ENCODE measurements at places on chromosomes 3 and 15.

DNA sequence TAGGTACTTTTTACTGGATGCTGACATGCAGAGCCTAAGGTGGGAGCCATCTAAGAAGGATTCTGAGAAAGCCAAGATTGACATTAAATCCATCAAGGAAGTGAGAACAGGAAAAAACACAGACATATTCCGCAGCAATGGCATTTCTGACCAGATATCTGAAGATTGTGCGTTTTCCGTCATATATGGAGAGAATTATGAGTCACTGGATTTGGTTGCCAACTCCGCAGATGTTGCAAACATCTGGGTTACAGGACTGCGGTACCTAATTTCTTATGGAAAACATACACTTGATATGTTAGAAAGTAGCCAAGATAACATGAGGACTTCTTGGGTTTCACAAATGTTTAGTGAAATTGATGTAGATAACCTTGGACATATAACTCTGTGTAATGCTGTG is 125.1 kb downstream of the PLCL2 start:
- no peak for DNase-seq

GRCh38 chr15:75891895-75892294 is 11.8 kb upstream of the FBXO22 start:
- no peak for DNase-seq

- peak; percentile 42 for DNase-seq
Observed at GRCh38 chr3:17412950-17413530, 329.4 kb downstream of the TBC1D5 start.

GRCh38 chr3:120081719-120082118 is 12.5 kb downstream of the GSK3B start:
- DNase-seq, result no peak

DNA sequence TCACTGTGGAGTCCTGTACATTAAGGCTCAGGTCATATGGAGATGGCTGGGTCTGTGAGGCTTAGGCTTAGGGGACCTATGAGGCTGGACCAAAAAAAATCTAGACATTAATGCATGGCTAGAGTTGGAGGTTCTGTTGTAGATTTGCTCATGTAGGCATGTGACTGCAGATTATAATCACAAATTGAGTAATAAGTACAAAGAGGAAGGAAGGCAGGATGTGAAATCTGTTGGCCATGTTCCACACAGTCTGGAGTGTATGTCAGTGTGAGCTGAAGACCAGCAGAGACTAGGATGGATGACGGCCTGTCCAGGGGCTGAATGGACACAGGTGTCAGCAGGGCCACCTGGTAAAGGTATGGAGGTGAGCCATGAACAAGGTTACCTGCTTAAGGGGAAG is at the start of gene ST3GAL6:
Gene ST3GAL6 (plus strand): TSS at position 265 of the 400 bp plus-strand sequence. CDS start 5,101 bp downstream, outside the sequence.
- no peak for DNase-seq

- DNase-seq, result no peak
Observed at GRCh38 chr3:51673181-51673801, 2.2 kb downstream of the TEX264 start.

DNA sequence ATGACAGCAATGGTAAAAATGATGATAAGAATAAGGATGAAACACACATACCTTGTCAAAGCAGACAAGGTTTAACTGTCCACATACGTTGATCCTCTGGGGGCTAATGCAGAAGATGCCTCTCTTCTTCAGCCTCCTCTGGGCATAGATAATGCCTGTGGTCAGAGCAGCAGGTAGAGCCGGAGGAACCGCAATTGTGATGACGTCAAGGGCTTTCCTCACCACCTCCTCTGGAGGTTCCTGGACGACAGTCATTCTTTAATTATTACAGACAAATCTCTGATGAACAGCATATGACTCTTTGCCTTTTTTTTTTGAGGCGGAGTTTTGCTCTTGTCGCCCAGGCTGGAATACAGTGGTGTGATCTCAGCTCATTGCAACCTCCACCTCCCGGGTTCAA is 86.3 kb upstream of the ATP13A5 start:
- no peak for DNase-seq

DNA sequence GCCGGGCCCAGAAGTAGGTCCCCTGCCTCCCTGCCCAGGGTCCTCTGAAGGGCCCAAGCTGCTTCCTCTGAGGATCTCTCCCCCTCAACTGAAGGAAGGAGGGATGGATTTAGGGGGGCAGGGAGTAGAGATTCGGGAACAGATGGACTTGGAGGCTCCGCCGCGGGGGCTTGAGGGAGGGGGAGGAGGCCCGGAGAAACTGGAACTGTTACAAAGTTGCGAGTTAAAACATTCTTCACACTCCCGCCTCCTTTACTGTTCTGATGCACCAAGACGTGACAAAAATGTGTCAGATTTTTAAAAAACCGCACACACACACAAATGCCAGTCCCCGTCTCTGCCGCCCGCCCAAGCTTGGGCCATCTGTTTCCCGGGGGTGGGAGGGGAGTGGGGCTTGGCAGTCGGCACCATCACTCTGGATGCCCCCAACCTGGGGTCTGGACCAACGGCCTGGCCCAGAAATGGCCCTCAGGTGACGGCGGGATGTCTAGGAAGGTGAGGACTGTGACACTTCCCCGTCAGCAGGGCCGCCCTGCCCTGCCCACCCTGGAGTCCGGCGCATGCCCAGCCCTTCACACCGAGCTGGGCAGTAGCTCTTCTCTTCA is 25.0 kb upstream of the LINGO1 start:
- DNase-seq, result no peak

- no peak for DNase-seq
Observed at GRCh38 chr15:33778852-33779251, 189.4 kb upstream of the CHRM5 start.

Measured in central memory CD4-positive, alpha-beta T cell (primary cell).